ENCODE measurements at places on chromosomes 3 and 15.

- no peak for DNase-seq
Measured at GRCh38 chr3:117192888-117193287, 483.3 kb downstream of the TUSC7 start.

DNA sequence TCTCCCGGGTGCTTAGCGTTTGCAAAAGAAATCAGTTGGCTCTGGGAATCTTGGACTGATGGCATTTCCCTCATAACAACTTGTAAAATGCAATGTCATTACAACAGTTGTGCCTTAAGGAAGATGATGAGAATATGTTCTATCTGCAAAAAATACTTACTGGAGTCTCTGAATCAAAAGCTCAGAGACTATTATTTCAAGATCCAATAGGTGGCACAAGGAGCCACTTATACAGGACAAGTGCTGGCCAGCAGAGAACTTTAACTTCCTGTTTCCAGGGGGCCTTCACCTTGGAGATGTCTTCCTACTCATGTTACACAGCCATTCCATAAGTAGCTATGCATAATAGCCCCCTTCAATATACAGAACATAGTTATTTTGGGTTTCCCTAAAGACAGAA is 8.9 kb upstream of the RPS27L start:
- no peak for DNase-seq

- peak; percentile 71 for DNase-seq
Measured at GRCh38 chr3:138479438-138479863, 45.0 kb downstream of the ESYT3 start.

- DNase-seq: no peak
Measured at GRCh38 chr3:105456017-105456416, 89.3 kb downstream of the ALCAM start.

DNA sequence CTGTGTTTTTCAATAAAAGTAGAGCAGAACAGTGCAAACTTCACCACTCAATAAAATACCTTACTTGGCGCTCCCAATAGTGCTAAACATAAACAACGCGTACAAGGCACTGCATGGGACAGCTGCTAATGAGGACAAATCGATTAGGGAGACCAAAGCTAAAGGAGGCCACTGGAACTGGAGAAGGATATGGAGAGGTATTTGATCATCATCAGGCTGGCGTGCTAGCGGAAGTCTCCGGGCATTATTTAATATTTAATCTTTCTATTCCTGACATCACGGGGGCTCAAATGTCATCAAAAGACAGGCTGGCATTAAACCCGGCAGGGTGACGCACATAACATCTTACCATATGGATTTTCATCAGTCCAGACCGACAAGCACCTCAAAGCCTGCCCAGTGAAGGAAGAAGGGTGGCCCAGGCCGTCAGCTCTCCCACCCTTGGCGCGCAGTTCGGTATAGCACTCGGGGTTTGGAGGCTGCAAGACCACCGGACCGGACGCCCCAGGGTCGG is 604 bp downstream of the CCPG1 start:
- DNase-seq: no peak

- DNase-seq: no peak
Measured at GRCh38 chr3:193774272-193774915, 181.4 kb downstream of the OPA1 start.

- no peak for DNase-seq
Measured at GRCh38 chr3:100968932-100969906, 24.0 kb downstream of the ABI3BP start.

- no peak for DNase-seq
Measured at GRCh38 chr15:45943240-45943639, 308.4 kb downstream of the SQOR start.

- DNase-seq: no peak
Measured at GRCh38 chr3:66021731-66022131, 17.0 kb downstream of the MAGI1 start.

DNA sequence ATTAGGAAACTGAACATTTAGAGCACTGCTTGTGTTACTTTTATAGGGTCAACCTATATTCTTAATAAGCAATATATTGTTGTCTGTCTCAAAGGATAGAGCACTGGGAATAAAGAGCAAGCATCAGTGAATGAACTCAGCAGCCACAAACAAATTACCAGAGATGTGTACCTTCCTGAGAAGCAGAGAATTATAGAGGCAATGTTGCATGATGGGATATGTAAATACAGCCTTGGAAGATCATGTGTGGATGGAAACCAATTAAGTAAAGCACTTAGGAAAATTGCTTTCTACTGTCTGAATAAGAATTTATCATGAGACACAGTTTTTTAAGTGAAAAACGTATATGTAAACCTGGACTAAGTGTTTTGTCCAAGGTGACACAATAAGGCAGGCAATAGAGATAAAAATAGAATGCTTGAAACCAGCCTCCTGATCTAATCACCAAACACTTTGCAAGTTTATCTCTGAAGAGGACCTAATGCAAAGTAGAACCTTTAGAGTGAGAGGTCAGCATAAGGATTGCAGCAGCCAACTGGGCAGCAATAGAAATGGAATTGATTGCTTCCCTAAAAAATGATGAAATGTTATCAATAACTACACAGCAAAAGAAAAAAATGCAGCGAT is 848.0 kb downstream of the TUSC7 start:
- DNase-seq: no peak

- DNase-seq: no peak
Measured at GRCh38 chr15:68186671-68187397, 18.3 kb downstream of the CALML4 start.

- peak; percentile 58 for DNase-seq
Measured at GRCh38 chr3:189270248-189270832, 98.6 kb downstream of the TPRG1 start.

GRCh38 chr3:22990291-22991200 is 212.6 kb upstream of the UBE2E2 start:
- DNase-seq: no peak

DNA sequence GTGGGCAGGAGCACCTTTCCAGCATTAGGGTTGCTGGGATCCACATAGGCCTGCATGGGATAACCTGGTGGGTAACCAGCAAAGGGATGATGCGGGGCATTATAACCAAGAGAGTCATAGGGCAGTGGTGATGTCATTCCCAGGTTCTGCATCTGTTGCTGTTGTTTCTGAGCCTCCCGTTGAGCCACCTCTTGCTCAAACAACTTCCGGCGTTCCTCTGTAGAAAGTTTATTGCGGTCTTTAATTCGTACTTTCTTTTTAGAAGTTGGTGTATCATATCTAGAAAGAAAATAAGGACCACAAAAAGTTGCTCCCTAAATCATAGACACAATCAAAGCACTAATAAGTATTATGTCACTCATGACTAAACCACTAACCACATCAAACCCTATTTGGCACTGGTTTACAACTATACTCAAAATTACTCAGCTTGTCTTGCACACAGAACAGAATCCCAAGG is 77.8 kb downstream of the NBEAL2 start:
- DNase-seq: no peak

GRCh38 chr3:112974178-112974517 is 755 bp downstream of the CD200R1 start:
- DNase-seq: no peak

- no peak for DNase-seq
Measured at GRCh38 chr15:65777053-65777452, 15.0 kb downstream of the DENND4A start.

- DNase-seq: no peak
Measured at GRCh38 chr3:123602325-123602724, 17.5 kb upstream of the HACD2 start.

GRCh38 chr15:79496838-79497237 is 64.7 kb downstream of the MINAR1 start:
- no peak for DNase-seq

- no peak for DNase-seq
Measured at GRCh38 chr3:45143673-45144671, 2.2 kb downstream of the CDCP1 start.

GRCh38 chr3:112627419-112627818 is 13.5 kb downstream of the CCDC80 start:
- no peak for DNase-seq

DNA sequence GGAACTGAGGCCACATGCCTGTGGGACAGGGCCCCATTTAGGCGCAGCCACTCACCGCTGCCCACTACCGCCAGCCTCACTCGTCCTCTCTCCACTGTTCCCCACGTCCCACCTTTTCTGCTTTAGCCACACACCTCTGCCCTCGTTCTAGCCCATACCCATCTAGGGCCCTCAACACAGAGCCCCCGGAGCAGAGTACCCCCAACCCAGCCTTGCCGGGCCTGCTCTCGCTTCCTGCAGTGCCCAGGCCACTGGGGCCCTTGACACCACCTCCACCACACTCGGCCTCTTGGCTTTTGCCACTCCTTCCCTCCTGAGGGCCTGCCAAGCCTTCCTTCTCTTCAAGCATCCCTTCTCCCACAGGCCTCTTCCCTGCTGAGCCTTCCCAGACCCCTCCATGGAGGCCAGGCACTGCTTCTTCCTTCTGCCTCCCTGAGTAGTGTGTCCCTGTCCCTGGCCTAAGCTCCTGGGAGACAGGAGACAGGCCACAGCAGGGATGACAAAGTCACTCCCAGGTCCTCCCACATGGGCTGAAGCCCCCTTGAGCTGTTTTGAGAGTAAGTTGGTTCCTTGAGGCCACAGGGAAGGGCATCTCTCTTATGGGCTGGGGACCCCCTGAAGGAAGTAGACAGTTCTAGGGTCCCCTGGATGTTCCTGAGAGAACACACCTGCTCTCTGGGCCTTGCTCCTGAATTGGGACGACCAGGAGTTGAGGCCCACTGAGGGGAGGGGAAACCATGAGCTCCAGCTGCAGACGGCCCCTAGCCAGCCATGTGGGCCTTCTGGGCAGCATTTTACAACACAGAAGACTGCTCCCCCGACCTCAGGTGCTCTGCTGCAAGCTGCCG is 4.4 kb downstream of the PRSS50 start:
- DNase-seq: no peak

- DNase-seq: no peak
Measured at GRCh38 chr15:31439328-31439727, 112.7 kb downstream of the KLF13 start.

- DNase-seq: peak; percentile 88
Measured at GRCh38 chr3:193230610-193231009, 10.4 kb upstream of the PLAAT1 start.

DNA sequence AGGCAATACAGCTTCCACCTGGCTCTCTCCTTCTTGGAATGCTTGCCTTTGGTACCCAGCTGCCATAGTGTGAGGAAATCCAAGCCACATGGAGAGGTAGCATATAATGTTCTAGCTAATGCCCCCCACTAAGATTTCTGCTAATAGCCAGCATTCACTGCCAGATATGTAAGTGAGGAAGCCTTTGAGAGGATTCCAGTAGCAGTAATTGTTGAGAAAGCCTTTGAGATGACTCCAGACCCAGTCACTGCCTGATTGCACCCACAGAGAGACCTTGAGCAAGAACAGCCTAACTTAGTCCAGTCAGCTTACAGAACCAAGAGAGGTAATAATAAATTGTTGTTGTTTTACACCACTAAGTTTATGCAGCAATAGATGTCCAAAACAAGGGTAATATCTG is 63.1 kb downstream of the STRIT1 start:
- no peak for DNase-seq

GRCh38 chr3:4474683-4475490 is 7.8 kb upstream of the SUMF1 start:
- DNase-seq: no peak

DNA sequence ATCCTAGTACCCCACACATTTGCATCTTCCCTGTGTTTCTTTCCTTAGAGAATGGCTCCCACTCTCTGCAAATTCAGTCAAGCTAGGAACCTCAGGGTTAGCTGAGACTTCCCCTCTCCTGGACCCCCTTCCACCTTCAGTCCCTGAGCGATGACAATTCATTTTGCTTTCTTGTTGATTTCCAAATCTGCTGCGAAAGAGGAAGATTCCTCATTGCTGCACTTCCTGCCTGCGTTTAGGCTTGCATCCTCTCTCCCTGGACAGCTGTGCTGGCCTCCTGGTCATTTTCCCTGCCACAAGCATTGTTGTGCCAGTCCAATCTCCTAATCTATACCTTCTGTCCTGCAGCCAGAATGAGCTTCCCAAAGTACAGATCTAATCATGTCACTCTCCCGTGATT is 12.3 kb upstream of the DGKG start:
- DNase-seq: no peak

GRCh38 chr3:49671291-49672288 is 2.6 kb upstream of the APEH start:
- DNase-seq: no peak

GRCh38 chr3:61808526-61808925 is 247.2 kb downstream of the PTPRG start:
- no peak for DNase-seq

- peak; percentile 47 for DNase-seq
Measured at GRCh38 chr15:99682455-99682854, 50.8 kb downstream of the LYSMD4 start.

DNA sequence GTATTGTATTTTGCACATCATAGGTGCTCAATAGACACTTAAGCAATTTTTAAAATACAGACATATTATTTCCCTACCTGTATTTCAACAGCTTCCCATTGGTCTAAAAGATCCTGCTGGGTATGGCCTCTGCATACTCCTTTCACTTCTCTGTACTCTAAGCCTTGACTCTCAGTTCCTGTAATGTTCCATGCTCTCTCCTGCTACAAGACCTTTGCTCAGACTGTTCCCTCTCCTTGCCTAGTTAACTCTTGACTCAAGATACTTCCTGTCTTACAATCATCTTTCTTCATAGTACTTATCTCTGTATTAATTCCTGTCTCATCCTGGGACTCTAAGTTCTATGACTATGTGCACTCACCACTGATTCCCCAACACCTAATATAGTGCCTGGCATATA is 1.7 kb downstream of the SCN11A start:
- DNase-seq: no peak

- no peak for DNase-seq
Measured at GRCh38 chr15:43329217-43329959, 985 bp downstream of the LCMT2 start.

DNA sequence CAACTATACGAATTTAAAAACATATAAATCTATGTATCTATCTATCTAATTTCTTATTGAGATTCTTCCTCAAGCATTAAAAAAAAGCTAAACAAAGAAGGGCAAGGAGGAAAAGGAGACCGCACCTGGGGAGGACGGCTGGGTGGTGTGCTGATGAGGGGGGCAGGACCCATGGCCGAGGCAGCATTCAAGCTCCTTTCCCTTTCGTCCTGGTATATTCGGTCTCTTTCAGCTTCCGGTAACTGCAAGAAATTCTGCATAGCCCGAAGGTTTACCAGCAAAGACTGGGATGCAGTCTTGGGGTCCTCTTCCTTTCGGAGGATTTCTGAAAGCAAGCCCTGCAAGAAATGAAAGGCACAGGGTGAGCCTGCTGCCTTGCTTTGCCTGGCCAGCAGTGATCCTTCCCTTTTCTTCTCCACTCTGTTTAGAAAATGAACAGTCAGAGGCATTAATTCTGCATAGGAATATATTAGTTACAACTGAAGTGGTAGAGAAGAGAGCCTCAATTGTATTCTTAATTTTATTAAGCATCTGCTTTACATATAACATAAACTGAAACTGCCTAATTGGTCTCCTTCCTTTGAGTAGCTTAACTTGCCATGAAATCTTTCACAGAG is 38.8 kb downstream of the SATB1 start:
- no peak for DNase-seq

DNA sequence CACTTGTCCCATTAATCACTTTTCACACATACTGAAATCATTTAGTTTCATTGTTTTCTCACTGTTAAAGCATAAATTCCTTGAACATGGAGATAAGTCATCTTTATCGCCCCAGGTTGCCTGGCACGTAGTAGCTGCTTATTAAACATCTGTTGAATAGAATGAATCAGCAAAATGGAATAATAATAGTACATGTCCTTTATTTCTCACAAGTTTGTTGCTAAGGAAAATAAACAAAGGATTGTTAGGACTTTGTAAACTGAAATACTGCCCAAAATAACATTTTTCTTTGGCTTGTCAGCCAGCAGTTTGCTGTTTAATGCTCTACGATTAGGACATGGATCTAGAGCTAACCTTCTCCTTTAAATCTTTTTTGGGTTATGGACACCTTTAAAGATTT is 17.9 kb downstream of the SLC35A5 start:
- no peak for DNase-seq

GRCh38 chr3:99607151-99607550 is 31.2 kb upstream of the COL8A1 start:
- DNase-seq: no peak

Measured in NCI-H1694 (cell line).